Urothelium cell line (cell line): ENCODE measurements at places on chromosomes 6 and 20.

DNA sequence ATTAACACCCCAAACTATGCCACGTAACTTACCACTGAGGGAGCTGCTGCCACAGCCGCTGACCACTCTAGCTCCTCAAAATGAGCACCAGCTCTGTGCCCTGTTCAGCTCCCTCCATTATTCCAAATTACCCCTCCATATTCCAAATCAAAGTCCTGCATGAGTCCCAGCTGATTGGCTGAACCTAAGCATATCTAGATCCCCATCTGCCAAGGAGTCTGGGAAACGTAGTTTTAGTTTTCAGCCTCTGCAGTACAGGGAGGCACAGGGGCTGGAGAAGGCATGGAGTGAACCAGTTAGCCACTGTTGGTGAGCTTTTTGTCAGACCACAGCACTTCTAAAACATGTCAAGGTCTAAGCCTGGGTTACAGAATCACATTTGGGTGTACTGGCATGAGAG, 15.9 kb downstream of the UNC5CL start:
- no peak for DNase-seq

- no peak for DNase-seq
These were observed 213.6 kb upstream of the PREP start for GRCh38 chr6:105616521-105616920.

GRCh38 chr20:47558295-47559066, 56.8 kb downstream of the NCOA3 start:
- no peak for DNase-seq

DNA sequence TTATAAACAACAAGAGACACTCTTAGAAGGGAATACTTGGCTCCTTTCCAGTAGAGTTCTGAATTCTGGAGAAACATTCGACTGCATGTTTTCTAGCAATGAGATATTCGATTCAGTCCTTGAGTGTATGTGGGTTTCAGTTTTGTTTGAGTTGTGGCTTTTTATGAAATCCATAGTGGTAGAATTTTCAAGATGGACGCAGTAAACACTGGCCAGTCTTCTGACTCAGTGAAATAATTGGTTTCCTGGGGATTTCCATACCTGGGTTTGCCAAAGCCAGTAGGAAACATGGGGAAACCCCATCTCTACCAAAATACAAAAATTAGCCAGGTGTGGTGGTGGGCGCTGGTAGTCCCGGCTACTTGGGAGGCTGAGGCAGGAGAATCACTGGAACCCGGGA, 273.5 kb upstream of the PLCB4 start:
- no peak for DNase-seq

DNA sequence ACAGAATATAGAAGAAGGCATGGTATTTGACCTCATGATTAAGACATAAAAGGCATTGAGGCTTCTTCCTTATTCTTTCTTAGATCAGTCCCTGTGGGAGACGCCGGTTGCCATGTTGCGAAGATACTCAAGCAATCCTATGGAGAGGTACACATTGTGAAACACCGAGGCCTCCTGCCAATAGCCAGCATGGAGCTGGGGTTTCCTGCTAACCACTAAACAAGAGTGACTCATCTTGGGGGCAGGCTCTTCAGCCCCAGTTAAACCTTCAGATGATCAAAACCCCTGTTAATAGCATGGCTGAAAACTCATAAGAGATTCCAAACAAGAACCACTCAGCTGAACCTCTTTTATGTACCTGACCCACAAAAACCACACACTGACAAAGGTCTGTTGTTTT, 478.8 kb downstream of the CD83 start:
- peak; percentile 64 for DNase-seq

GRCh38 chr20:53574819-53575218, 18.8 kb downstream of the ZNF217 start:
- DNase-seq: no peak

DNA sequence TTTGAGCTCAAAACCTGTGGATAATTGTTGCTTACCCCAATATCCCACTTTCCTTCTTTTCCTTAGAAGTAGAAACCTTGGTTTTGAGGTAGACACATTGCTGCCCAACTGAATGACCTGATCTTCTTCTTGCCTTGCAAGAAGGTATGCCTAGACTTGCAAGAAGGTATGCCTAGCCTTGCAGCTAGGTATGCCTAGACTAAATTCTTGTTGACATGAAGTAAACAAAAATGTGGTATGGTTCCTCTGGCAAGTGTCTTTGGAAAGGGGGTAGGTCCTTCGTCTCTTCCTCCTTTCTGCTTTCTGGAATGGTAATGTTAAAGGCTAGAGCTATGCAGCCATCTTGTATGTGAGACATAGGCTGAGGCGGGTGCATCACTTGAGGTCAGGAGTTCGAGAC, 129.2 kb downstream of the GMPR start:
- DNase-seq: no peak

GRCh38 chr6:23775127-23775526, 350.9 kb upstream of the NRSN1 start:
- DNase-seq: no peak

DNA sequence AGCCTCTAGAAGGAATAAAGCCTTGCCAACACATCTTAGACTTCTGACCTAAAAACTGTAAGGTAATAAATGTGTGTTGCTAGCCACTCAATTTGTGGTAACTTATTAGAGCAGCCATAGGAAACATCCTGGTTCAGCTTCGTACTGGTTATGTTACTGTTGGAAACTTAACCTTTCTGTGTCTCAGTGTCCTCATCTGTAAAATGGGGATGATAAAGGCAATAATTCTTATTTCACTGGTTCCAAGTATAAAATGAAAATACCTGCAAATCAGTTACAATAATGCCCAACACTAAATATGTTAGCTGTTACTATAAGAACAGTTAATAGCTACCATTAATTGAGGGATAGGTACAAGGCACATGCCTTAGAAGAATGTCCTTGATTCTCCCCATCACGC, 14.3 kb upstream of the RBPJL start:
- no peak for DNase-seq

GRCh38 chr20:9015984-9016324, 52.9 kb upstream of the PLCB4 start:
- DNase-seq: peak; percentile 18

DNA sequence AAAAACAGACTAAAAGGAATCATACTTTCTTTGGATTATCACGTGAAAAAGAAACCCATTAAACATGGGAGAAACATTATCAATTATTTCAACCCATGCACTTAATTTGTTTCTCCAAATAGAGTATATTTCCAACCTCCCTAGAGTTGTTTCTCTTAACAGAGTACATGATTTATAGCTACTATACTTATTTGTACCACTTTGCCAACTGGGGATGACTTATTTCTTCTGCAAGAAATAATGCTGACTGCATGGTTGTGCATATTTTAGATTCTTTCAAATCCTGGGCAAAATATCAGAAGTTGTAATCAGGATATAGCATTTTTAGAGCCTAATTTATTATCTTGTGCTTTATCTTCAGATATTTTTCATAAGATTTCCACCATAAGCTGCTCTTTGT, 629.1 kb upstream of the EYS start:
- no peak for DNase-seq

GRCh38 chr20:36461600-36462439, 79.5 kb upstream of the MYL9 start:
- peak; percentile 72 for DNase-seq

DNA sequence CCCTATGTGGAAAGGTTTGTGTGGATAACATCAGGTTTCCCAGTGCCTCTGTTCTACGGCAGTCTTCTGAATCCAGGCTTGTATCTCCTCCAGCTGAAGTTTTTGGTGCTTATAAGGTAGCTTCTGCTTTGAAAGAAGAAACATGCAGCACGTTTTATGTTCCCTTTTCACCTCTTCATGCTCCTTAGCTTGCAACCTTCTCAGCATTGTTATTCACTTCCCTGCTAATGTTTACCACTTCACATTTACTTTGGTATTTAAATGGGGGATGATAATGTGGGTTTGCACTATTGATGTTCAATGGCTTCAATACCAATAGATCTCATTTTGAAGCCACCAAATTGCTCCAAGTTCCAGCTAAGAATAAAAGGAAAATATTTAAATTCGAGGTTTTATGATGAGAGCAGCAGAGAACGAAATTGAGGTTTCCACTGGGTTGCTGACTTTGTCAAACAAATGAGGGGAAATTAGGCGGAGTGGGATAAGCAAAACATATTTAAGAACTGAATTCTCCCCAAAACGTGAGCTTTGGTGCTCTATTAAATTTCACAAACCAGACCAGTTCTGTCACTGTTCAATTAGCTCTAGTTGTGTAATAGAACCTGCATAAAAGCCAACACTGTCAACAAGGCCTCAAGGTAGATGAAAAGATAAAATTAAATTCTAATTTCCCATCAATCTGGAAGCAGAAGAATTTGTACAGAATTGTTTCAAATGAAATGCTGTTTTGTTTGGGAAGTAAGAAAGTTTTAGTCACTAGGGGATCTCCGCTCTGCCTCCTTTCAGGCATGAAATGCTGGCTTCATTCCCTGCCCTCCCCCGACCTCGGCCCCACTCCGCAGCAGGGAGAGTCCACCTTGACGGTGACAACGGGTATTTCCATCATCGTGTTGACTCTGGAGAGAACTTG, 1.4 kb downstream of the IL22RA2 start:
- DNase-seq: no peak

- DNase-seq: no peak
These were observed 35.7 kb upstream of the GCNT2 start for GRCh38 chr6:10485406-10485805.

GRCh38 chr20:63527184-63527583, 6.6 kb downstream of the PPDPF start:
- no peak for DNase-seq

- DNase-seq: no peak
These were observed 84.6 kb upstream of the SGK1 start for GRCh38 chr6:134402372-134402984.

- no peak for DNase-seq
These were observed 44.1 kb downstream of the TMEM14B start for GRCh38 chr6:10791673-10792072.

DNA sequence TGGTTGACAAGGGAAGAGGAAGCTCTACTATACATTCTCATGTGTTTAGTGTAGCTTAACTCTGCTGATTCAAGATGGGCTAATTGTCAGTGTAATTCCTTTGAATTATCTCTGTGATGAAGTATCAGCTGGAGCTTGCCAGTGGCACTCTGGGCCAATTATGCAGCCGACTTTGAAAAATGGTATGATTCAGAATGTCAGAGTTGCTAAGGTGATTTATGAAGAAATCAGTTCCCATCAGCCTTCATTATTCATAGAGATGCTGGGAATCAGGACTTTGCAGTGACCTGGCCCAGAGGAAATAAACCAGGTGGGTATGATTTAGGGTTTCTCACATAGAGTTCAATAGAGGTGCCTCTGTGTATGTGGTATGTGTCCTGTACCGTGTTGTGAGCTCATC, 33.4 kb downstream of the KCNS1 start:
- DNase-seq: no peak

DNA sequence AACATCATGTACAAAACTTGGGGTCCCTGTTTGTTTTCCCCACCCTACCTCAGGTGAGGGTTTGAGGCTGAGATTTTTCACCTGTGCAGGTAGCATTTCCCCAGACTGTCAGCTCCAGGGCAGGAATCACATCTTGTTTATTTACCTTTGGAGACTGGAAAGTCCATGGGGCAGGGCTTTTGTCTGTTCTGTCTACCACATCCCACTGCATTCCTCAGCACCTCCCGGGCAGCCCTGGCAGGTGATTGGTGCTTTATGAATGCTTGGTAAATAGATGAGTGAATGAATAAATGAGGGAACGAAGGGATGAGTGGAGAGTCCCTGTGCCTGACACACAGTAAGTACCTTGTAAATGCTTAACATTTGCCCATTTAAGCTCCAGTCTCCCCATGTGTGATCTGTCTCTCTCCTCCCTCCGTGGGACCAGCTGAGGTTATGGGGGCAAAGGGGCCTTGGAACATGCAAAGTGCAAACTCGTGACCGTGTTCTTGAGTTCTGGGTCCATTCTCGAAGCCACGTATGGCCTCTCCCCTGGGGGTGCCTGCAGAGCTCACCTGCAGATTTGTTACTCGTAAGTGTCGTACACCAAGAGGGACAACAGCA, 69.7 kb upstream of the PMEPA1 start:
- DNase-seq: no peak

GRCh38 chr6:138572167-138572875, 73.0 kb upstream of the NHSL1 start:
- peak; percentile 16 for DNase-seq

DNA sequence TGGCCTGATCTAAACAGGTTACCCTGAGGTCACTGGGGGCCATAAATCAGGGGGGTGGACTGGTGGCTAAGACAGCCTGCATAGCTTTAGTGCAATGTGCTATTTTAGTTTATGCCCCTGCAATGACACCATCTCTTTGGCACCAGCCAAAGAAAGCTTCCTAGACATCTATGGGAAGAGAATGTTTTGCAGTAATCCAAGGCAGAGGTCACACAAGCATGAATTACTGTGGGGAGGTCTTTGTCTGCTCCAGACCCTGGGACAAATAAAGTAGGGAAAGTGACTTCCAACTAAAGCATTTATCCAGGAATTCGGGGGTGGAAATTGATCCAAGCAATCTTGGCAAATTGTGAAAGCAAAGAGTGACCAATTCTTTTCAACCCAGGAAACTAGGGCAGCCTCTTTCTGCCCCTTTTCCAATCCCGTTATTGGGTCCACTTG, 5.3 kb downstream of the RIPOR2 start:
- DNase-seq: no peak

DNA sequence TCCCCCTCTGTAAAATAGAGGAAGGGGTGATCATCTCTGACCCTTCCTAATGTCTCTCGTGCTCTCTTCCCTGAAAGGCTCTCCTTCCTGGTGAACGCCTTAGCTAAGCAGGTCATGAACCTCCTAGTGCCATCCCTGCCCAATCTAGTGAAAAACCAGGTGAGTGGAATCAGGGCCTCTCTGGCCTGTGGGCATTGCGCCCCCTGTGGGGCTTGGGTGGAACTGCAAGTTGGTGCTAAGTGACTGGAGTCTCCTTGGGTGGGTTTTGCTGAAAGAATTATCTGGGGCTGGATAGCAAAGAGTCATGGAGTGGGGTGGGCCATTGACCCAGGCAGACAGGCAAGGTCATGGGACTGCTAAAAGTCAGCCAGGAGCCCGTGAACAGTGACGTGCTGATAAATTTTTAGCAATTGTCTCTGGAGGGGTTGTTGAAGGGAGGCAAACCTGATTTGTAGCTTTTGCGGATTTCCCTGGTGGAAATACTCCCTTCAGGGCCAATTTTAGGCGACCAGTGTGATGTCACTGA, 8.9 kb downstream of the BPIFB1 start:
- peak; percentile 60 for DNase-seq

DNA sequence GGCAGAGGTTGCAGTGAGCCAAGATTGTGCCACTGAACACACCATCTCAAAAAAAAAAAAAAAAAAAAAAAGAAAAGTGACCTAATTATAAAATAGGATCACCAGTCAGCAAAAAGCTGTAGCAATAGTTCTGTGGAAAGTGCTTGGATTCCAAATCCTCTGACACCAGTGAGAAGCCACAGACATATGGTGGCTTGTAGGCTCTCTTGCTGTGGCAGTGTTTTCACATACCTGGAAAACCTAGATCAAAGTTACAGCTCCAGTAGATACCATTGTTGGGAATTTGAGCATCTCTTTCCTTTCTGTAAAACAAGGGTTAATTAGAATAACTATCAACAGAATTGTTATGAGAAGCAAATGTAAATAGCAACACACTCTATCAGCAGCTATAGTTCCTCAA, 4.1 kb downstream of the CCDC170 start:
- no peak for DNase-seq
